ENCODE measurements at places on chromosomes 16 and 17.

DNA sequence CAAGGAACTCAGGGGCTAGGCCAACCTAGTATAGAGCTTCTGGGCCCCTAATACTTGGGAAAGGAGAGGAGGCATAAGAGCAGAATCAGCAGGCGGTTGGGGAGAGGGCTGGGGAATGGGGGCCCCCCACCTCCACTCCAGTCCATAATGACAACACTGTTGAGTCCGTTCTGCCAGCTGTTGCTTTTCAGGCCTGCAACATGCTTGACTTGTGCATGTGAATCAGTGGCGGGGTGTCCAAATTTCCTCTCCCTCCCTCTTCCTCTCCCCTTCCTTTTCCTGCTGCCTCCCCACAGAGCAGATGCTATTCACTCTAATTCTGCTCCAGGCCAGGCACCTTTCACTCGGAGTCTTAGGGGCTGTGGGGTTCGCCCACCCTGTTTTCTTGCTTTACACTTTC is 31.7 kb downstream of the SGSM2 start:
- DNase-seq: no peak

DNA sequence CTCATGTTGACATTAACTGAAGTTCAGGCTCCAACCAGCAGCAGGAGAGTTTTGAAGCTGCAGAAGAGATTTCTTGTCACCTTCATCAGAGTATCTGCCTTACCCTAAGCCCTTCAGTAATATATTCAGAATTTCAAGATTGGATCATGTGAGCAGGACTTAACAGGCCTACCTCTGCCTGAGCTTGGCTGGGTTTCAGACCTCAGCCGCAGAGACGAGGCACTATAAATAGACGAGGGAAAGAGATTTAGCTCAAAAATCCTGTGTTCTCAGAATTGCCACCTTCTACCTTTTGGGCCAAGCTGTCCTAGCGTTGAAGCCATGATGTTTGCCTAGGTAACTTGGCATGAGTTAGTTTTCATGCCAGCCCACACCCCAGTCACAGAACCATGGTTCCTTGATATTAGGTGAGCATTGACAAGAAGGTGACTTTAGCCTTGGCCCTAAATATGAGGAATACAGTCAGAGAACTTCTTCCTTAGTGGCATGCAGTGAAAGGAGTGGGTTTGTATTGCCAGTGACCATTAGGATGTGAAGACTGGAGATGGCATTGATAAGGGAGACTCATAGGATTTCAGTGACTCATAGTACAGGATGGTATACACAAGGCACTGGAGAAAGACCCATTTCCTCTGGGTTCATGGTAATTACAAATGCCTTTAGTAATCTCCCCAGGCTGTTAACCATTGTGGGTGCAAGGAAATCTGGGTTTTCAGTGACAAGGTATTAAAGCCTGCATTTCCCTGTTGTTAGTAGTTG is 224.3 kb downstream of the MSI2 start:
- no peak for DNase-seq

GRCh38 chr16:85667841-85668413 is 20.8 kb downstream of the GINS2 start:
- no peak for DNase-seq

GRCh38 chr16:66705790-66706505 is 9.4 kb upstream of the CMTM4 start:
- no peak for DNase-seq

DNA sequence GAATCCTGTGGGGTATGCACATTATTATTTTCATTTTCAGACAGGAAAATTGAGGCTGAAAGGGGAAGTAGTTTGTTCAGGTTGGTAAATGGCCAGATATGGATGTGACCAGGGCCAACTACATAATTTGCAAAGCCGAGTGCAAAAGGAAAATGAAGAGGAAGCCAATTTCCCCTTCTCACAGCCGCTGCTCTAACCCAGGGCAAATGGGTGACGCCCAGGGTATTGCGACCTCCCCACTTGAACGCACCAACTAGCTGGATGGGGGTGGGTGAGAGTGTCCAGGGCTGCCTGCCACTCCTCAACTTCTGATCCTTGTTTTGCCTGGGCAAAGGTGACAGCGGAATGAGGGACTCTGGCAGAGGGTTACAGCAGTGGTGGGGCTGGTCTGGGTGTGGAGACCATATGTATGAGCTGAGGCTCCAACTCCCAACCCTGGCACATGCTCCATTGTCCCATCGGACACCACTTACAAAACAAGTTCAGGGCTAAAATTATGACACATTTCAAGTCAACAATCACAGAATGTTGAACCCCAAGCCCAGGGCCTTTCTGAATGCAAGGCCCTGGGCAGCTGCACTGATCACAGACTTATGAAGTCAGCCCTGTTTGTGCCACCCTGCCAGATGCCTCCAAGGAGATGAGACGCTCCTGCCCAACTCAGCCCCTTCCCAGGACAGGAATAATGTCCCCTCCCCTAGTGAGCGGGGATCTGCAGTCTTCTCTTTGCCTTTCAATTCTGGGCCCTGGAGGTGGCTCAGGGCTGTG is 1.7 kb downstream of the ANKRD40CL start:
- no peak for DNase-seq
